ENCODE measurements at places on chromosomes 16 and 17. TPM values are rescaled to one million over a fixed set of nuclear protein-coding genes. Genes with fewer than 3 reads are reported as not detected.

DNA sequence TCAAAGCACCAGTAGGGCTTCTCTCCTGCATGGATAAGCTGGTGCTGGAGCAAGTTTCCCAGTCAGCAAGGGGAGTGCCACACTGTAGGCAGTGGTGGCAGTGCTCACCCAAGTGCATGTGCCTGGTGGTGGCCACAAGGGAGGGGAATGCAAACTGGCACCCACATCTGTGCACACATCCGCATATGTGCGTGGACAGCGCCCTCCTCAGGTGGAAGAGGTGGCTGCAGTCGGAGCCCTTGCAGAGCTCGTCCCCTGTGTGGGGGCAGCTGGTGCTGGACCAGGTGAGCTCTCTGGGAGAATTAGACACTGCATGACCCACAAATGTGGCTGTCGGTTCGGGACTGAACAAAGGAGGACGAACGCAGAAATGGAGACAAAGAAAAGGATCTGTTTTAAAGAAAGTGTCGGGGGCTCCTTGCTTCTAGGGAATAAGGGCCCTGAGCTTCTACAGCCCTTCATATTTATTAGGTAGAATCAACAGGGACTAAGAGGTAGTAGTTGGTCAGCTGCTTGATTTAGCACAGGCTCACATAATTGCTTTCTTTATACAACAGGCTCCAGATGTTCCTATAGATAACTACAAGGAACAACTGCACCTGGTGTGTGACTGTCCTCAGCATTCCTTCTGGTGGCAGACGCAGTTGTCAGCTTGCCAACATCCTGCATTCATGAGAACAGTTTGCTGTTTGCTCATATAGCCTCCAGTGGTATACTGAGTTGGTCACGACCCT lies 5.3 kb upstream of the ZNF689 start:
- H3K27me3 ChIP-seq = no peaks in the 10 kb centered on the region
- DNase-seq = peak; percentile 75
- peaks cover 3% of the 10 kb centered on the region for H3K4me1 ChIP-seq
- no peak overlapping the region for H3K4me3 ChIP-seq
- H3K27ac ChIP-seq = no peak overlapping the region

DNA sequence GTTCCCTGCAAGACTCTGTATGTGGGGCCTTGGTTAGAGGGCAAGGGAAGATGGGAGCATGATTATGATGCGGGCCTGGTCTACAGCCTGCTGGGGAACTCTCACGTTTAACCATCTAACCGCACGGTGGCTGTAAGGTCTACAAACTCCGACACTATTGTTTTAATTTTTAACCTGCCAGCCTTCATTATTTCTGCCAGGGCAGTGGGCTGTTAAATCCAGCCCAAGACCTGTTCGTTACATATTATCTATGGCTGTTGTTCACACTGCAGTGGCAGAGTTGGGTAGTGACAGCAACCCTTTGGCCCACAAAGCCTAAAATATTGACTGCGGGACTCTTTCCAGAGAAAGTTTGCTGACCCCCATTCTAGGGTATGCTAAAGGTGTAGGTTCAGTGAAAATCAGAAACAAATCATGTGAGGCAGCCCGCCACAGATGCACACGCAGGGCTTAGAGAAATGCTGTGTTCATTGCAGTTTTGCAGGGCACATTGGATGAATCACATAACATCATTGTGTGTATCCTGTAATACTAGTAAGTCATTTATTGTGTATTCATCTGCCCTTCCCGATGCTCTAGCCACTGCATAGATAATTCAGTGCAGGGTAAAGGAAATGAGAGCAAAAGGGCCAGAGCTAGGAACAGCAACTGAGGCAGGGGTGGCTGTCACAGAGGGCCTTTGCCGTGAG lies 14.3 kb downstream of the SNX29 start:
- H3K27ac ChIP-seq = no peak overlapping the region
- no peak for DNase-seq
- H3K4me3 ChIP-seq = no peak overlapping the region
- no peaks in the 10 kb centered on the region for H3K4me1 ChIP-seq
- H3K27me3 ChIP-seq = no peaks in the 10 kb centered on the region

DNA sequence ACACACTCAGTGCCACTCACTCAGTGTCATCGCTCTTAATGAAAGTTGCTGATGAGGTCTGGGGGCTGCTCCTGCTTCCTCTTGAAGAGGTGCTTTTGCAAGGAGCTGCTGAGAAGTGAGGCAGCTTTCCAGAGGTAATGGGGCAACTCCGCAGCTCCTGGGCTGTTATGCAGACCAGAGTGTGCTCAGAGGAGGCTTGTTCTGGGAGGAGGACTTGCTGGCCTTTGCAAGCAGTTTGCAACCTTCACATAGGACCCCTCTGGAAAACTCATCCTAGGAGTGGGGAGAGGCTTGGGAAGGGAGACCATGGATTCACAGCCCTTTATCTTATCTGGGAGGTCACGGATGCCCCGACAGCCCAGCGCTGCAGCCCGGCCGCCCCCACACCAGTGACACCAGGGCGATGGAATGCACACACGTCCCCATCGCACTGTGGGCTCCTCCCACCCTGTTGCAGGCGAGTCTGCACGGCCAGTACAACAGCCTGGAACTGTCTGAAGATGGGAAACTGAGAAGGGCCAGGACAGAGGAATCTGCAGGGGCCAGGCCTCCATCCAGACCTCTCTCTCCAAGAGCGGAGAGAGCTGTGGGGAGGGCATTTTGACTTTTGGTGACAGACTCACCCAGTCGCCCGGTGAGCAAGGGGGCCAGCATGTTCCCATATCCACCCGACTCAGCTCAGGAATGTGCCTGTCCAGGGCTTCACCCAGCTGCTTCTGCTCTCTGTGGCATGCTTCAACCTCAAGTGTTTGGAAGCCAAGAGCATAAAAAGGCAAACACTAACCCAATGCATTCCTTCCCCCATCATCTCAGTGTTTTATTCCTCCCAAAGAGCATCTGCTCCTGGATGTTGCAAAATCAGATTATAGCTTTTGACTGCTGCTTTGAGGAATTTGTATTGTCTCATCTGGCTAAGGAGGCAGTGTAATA lies 78.6 kb upstream of the ZNF469 start:
- no peak overlapping the region for H3K4me3 ChIP-seq
- DNase-seq = no peak
- no peak overlapping the region for H3K27ac ChIP-seq
- no peaks in the 10 kb centered on the region for H3K4me1 ChIP-seq
- no peaks in the 10 kb centered on the region for H3K36me3 ChIP-seq

DNA sequence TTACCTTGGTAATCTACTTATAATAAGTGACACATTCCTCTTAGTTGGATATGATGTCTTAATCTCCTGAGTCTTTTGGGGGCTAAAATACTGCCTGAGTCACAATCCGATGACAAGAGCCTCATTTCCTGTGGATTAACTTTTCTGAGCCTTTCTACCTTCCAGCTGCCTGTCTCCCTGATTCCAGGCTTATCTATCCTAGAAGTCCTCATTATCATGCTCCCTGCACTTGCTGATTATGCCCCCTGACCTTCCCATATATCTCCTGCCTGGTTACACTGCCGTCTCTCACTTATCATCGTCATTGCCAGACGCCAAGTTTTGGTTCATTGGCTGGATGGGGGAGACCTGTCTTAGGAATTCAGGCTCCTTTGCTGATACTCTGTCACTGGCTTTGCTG lies 727.4 kb upstream of the CA10 start:
- peaks cover 13% of the 10 kb centered on the region for H3K27me3 ChIP-seq
- no peak overlapping the region for H3K27ac ChIP-seq
- no peaks in the 10 kb centered on the region for H3K4me1 ChIP-seq

- H3K27ac ChIP-seq = no peak overlapping the region
- DNase-seq = no peak
- H3K4me3 ChIP-seq = no peak overlapping the region
- H3K36me3 ChIP-seq = no peaks in the 10 kb centered on the region
- H3K27me3 ChIP-seq = no peaks in the 10 kb centered on the region
Measured at GRCh38 chr17:66585472-66585871, 249.4 kb upstream of the CACNG5 start.

The TBX21 gene
- not detected for polyA plus RNA-seq

The APOH gene
- polyA plus RNA-seq = 68.4 TPM

DNA sequence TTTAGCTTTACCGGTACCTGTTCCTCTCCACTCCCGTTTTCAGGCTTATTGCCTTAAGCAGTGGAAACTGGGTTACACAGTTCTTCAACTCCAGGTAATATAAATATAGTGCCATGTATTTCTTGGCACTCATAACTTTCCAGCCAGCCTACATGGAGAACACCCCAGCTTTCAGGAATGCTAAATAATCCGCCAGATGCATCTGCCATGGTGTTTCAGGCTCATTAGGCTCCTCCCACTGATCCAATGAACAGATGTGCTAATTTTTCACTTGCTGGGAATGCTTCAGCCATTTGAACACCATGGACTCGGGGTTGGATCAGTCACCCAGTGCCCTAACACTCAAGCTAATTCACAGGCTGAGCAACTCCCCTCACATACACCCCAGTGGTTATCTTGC lies 4.6 kb downstream of the ANKFN1 start:
- no peak for DNase-seq
- H3K4me1 ChIP-seq = no peaks in the 10 kb centered on the region
- no peaks in the 10 kb centered on the region for H3K36me3 ChIP-seq
- no peaks in the 10 kb centered on the region for H3K27me3 ChIP-seq

The SDR42E2 gene
- polyA plus RNA-seq = 0.07 TPM

The MT1F gene
- 94.6 TPM for polyA plus RNA-seq

DNA sequence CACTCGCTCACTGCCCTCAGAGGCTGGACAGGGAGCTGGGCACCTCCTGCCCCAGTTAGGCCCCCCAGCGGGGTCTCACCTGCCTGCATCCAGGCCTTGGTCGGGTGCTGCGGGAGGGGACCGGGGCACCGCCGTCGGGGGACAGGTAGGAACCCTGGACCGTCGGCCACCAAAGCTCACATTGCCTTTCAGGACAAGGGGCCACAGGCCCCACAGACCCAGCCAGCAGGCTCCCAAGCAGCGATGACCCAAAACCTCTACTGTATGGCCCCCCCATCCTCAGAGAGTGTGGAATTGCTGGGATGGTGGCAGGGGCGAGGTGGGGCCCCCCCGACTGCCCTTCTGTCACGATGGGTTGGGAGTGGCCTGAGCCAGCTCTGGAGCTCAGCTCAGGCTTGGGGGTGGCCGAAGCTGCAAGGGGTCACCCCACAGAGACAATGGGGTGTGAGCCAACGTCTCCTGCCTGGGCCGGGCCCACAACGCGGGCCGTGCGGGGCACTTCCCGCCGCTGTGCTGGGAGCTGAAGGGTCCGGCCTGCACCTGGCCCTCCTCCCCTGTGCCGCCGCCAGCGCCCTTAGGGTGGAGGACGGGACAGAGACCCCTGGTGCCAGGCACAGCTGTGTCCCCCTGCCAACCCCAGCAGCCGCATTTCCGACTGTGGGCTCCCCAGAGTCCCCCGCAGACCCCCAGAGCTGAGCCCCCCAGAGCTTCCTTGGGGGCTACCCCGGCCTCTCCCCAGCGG lies 498 bp downstream of the IGFALS start:
- H3K36me3 ChIP-seq = no peaks in the 10 kb centered on the region
- H3K27ac ChIP-seq = peak overlapping the region; percentile 76
- no peak for DNase-seq
- H3K27me3 ChIP-seq = no peaks in the 10 kb centered on the region

- H3K36me3 ChIP-seq = no peaks in the 10 kb centered on the region
- H3K4me1 ChIP-seq = no peaks in the 10 kb centered on the region
- no peaks in the 10 kb centered on the region for H3K27me3 ChIP-seq
- no peak overlapping the region for H3K27ac ChIP-seq
Measured at GRCh38 chr16:19907161-19907992, 22.7 kb upstream of the GPRC5B start.

GRCh38 chr17:3891626-3892094 lies 1.2 kb downstream of the CAMKK1 start:
- H3K27me3 ChIP-seq = no peaks in the 10 kb centered on the region
- H3K27ac ChIP-seq = no peak overlapping the region
- H3K36me3 ChIP-seq = no peaks in the 10 kb centered on the region
- peaks cover 42% of the 10 kb centered on the region for H3K4me1 ChIP-seq

DNA sequence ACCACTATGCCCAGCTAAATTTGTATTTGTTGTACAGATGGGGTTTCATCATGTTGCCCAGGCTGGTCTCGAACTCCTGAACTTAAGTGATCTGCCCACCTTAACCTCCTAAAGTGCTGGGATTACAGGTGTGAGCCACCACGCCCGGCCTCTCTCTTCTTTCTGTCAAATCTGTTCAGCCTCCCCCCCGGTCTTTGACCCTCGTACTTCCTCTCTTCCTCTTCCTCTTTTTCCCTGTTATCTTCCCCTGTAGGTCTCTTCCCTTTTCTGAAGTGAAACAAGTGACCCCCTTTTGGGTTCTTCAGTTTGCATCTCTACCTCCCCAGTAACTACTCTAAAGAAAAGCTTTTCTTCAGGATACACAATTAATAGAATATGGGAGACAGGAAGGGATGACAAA lies 31.7 kb upstream of the DHX40 start:
- no peaks in the 10 kb centered on the region for H3K36me3 ChIP-seq
- no peak overlapping the region for H3K27ac ChIP-seq
- H3K27me3 ChIP-seq = no peaks in the 10 kb centered on the region
- no peak for DNase-seq
- H3K4me3 ChIP-seq = no peak overlapping the region
- H3K4me1 ChIP-seq = no peaks in the 10 kb centered on the region

DNA sequence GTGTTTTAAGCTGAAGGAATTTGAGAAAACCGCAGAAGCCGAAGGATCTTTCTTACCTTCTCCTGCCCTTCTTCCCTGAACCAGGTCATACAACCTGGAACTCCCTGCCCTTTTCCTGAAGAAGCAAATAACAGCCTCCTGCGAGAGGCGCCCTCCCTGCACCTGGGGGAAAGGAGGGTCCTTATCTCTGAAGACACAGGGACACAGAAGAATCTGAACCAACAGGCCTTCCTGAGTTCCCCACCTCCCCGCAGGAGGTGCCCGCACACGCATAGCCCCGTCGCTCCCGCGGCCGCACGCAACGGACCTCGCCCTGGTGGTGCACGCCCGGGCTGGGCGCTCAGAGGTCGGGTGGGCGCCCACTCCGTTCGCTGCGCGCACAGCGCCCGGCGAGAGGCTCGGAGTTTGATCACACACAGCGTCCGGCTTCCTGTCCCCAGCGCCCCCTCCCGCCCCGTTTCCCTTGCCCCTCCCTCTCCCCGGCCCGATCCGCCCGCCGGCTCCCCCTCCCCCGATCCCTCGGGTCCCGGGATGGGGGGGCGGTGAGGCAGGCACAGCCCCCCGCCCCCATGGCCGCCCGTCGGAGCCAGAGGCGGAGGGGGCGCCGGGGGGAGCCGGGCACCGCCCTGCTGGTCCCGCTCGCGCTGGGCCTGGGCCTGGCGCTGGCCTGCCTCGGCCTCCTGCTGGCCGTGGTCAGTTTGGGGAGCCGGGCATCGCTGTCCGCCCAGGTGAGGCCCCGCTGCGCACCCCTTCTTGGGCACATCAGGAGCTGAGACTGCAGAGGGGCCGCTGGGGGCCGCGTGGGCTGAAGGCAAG lies at the start of gene TNFSF12:
TSS of gene TNFSF12 (plus strand) at position 474 of the 816 bp plus-strand sequence. CDS start at position 570, 96 bp downstream.
- peak within 1 kb of the TSS; percentile 74 for H3K4me3 ChIP-seq
- H3K27ac ChIP-seq = peak within 1 kb of the TSS; percentile 73
- no peaks in the 10 kb centered on the region for H3K36me3 ChIP-seq
- no peaks in the 10 kb centered on the region for H3K4me1 ChIP-seq

The HSD11B2 gene
- 7.7 TPM for polyA plus RNA-seq

The PRAC2 gene
- not detected for polyA plus RNA-seq

The SMPD3 gene
- 3.3 TPM for polyA plus RNA-seq

The SOCS7 gene
- polyA plus RNA-seq = 10.7 TPM

The TP53TG3F gene
- not detected for polyA plus RNA-seq

- H3K4me3 ChIP-seq = no peak overlapping the region
- no peak for DNase-seq
- H3K27ac ChIP-seq = no peak overlapping the region
- H3K27me3 ChIP-seq = no peaks in the 10 kb centered on the region
- no peaks in the 10 kb centered on the region for H3K4me1 ChIP-seq
Measured at GRCh38 chr16:83983491-83983890, 15.4 kb downstream of the NECAB2 start.

The SLFN13 gene
- polyA plus RNA-seq = 1.7 TPM

GRCh38 chr16:27097800-27098230 lies 31.1 kb downstream of the C16orf82 start:
- H3K36me3 ChIP-seq = no peaks in the 10 kb centered on the region
- no peak overlapping the region for H3K27ac ChIP-seq
- H3K4me3 ChIP-seq = no peak overlapping the region
- H3K4me1 ChIP-seq = no peaks in the 10 kb centered on the region
- no peak for DNase-seq

Data from pancreas (tissue), 10 donors.